ENCODE measurements at places on chromosomes 7 and 10.

GRCh38 chr7:30791114-30791513 lies 19.9 kb downstream of the MINDY4 start:
- DNase-seq: peak; percentile 46

- DNase-seq: no peak
Observed at GRCh38 chr7:16803881-16804673, 722 bp downstream of the AGR2 start.

GRCh38 chr10:103660364-103661197 lies 167.1 kb downstream of the NEURL1 start:
- peak; percentile 56 for DNase-seq

DNA sequence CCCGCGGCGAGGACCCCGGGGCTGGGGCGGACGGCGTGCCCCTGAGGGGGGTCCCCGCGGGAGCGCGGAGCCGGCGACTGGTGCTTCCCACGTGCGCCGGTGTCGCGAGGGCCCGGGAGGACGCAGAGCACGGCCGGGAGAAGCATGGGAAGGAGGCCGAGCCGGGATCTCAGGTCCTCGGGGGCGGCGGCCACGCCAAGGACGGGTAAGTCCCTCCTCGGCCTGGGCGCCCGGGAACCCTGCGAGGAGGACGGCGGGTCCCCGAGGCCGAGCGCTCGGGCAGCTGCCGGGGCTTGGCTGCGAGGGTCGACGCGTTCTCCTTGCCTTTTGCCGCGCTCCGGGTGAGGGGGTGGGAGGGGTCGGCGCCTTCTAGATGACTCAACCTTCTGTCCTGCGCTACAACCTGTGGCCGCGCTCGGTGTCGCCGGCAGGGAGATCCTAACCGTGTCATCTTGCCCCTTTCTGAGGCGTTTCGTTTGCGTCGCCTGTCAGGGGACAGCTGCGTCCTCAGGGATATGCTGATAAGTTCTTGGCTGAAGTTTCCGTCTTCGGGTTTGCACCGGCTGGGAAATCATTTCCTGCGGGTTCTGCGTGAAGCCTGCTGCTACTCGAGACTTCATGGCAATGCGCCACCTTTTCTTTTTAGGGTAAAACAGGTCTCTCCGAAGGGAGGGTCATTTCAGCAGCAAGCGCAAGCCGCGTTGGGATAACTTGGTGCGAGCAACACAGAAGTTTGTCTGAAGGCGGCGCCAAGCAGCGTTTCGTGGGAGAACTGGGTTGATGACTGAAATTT lies 529 bp downstream of the TASOR2 start:
- peak; percentile 86 for DNase-seq

- no peak for DNase-seq
Observed at GRCh38 chr7:155261031-155261985, 36.4 kb upstream of the INSIG1 start.

DNA sequence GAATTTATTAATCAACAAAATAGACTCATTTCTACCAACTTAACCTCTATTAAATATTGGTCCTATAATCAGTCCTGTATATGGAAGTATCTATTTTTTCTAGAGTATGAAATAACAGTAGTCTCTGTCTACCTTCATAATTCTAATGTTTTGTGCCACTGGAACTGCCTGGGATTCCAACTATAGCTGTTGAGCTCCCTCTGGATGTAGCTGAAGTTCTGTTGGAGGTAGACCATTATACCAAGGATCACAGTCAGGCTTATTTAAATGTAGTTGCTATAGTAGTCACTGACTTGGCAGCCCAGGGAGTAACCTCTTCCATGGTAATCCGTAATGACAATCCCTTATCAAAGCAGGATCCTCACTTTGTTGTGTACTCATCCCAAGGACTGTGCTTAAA lies 48.5 kb upstream of the PHYHIPL start:
- no peak for DNase-seq

DNA sequence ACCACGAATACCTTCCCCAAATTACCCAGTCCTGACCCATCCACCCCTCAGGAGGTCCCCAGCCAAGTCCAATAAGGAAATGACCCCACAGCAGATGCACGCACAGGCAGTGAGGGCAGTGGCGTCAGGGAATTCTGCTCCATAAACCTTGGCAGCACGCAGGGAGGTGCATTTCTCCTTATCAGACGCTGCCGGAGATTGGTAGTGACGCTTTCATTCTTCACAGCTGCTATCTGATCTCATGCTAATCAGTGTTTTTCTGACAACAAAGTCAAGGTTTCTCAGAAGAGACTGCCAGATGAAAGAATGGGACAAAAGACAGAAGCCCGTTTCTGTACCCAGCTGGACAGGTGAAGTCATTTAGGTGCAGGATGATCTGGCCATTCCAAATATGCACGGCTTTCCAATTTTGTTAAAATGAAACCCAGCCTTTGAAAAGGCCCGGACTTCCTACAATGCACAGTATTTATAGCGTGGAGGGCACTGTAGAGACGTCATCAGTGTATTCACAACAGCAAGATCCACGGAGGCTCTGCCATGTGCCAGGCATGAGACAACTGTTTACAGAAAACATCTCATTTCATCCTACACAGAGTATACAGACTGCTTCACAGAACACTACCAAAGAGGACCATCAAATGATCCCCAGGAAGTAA lies 35.3 kb downstream of the DIP2C start:
- no peak for DNase-seq

DNA sequence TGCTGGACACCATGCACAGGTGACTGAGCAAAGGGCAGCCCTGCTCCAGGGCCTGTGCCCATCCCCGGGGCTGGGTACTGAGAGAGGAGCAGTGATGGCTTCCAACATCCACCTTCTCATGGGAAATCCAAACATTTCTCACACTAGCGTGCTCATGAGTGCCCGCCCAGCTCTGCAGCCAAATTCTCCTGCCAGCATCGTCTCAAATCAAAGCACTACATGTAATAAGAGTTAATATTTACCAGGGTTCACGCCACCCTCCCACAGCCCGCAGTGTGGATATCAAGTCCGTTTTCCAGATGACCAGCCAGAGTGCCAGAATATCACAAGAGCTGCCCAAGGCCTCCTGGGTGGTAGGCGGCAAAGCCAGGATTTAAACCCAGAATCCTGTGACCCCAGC lies 12.1 kb downstream of the IL15RA start:
- no peak for DNase-seq

DNA sequence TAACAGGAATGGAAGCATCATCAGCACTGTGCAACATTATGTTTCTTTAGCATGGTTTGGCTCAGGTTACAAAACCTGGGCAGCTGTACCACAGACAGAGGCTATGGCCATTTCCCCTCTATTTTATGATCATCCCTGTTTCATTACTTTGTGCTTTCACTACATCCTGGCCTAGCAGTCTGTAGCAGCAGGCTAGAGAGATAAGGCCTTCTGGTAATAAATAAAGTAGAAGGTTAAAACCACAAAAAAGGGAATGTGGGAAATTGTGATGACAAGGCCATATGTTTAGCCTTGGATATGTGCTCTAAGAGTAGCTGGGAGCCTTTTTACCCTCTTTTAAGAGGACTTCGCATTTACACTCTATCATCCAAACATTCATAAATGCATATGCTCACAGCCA lies 266.2 kb upstream of the PHF14 start:
- no peak for DNase-seq

DNA sequence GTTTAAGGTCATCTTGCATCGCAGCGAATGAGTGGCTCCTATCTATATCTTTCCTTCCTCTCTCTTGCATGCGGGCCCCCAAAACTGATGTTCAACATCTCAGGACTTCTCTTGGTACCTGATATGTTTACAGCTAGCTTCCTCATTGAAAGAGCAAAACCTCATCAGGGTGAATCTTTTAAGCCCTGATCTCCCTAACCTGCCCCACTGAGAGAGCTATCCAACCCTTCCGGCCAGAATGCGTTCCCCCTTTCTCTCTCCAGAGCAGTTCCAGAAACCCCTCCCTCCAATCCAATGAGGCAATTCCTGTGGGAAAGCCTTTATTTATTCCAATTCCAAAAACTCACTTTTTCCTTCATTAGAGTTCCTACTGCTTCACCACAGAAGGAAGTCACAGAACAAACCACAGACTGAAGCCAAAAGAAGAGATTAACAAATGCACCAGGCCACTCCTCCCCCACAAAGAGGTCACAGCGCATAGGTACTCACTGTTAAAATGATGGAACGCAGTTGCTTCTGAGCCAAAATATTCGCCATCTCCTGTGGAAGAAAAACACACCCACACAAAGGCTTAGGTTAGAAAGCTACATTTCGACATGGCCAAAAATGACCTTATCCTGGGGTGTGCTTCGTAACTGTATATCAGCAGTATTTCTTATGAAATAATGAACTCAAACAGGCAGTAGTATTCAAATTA lies 232.4 kb downstream of the ELMO1 start:
- no peak for DNase-seq

GRCh38 chr7:118629898-118630438 lies 405.5 kb downstream of the ANKRD7 start:
- DNase-seq: no peak

DNA sequence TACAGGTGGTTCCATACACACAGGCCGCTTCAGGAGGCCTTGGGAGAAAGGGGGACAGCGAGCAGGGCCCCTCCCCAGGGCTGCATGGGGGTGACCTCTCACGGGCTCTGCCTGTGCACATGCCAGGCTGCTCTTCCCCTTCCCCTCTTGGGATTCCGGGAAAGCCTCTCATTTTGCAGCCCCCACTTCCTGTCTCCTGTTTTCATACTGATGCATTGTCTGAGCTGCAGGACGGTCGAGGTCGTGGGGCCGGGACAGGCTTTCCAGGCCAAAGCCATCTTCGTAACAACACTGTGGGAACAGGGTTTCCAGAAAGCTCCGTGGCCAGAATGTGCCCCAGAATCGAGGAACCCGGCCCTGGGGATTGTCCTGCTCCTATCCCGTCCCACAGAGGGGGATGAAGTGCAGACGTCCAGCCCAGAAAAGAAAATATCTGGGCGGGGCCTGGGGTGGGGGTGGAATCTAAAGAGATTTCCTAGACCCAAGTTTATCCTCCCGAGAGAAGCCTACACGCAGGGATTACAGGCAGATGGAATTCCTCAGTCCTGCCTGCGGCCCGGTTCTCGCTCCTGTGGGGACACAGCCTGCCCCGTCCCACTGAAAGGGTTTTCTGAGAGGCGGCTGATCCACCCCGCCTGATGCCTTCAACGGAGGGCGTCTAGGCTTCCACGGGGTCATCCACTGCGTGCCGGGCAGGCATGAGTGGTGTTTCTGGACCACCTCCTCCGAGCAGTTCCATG lies 29.5 kb upstream of the DNAAF5 start:
- no peak for DNase-seq

DNA sequence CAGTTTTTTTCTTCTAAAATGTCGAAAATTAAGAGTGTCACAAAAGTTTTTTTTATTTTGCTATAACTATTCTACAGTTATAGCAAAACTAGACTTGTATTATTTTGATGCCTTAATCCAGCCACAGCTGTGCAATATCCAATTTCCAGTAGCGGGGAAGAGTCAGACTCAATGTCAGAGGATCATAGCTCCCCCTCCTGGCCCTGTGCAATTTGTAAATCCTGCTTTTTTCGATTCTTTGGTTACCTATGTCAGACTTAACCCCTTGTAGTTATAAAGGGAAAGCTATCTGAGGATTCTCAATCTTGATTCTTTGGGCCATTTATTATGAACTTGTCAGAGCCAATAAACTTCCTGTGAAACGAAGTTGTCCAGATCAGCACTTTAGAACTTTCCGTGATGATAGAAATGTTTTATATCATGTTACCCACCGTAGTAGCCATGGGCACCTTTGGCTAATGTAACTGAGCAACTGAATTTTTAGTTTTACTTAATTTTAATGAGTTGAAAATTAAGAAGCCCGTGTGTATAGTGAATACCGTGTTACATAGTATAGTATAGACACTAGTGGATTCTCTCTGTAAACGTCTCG lies 87.7 kb upstream of the PRKCQ start:
- peak; percentile 14 for DNase-seq

DNA sequence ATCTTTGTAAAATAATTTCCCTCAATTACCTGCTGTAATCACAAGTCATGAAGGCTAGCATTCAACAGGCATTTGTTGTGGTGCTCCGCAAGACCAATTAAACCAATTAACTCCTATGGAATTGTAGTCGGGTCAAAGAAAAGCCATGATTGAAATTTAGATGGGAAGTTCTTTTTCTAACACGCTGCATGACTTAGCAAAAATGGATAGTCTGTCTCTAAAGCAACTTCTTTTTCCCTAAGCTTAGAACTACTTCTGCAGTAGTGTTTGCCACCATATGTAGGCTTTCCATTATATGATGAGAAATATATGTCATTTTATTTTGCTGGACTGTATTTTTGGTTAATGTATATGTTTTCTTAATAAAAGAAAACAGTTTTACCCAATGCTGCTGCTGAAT lies 119.1 kb downstream of the TSPAN12 start:
- no peak for DNase-seq

DNA sequence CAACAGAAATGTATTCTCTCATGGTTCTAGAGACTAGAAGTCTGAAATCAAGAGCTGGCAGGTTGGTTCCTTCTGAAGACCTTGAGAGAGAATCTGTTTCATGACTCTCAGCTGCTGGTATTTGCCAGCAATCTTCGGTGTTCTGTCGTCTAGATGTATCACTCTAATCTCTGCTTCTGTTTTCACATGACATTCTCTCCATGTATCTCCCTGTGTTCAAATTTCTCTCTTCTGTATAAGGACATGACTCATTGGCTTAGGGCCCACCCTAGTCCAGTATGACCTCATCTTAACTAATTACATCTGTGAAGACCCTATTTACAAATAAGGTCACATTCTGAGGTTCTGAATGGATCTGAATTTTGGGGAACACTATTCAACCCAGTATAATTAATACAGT lies 82.3 kb downstream of the ANKRD7 start:
- DNase-seq: no peak

GRCh38 chr10:1732564-1732996 lies 4.7 kb downstream of the ADARB2 start:
- no peak for DNase-seq

- DNase-seq: no peak
Observed at GRCh38 chr10:804191-804781, 114.8 kb upstream of the DIP2C start.

DNA sequence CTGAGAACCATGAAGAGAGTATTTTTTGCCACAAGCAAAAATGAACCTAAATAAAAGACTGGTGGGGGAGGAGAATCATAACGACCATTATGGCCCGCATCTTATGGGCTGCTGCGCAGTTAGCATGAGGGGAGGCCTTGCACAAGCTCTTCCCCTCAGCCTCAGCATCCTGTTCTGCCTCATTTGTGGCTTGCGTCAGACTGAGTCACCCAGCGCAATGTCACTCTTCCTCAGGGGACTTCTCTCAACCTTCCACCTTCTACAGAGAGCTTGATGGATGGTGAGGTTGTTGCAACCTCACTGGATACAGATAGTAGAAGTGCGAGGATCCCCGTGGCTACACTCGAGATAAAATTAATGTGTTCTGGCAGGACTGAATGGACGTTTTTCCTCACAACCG lies 16.8 kb upstream of the GPR15LG start:
- DNase-seq: no peak

Data from ELF-1 (cell line).